ENCODE measurements at places on chromosomes 2 and 18.
A peak's percentile ranks its signal among the peaks of the same experiment; 100 is the strongest.

DNA sequence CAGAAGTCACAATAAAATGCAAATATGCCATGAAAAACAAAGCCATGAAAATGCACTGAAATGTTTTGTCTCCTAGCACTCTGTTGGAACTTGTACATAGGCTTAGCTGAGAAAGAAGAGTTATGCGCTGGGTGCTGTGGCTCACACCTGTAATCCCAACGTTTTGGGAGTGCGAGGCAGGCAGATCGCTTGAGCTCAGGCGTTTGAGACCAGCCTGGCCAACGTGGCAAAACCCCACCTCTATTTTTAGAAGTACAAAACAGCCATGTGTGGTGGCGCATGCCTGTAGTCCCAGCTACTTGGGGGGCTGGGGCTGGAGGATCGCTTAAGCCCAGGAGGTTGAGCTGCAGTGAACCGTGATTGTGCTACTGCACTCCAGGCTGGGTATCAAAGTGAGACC is 39.9 kb downstream of the IRS1 start:
- no peak for DNase-seq

- no peak for DNase-seq
Measured at GRCh38 chr2:106353676-106354075, 114.5 kb downstream of the RGPD3 start.

GRCh38 chr18:4587204-4587603 is 132.1 kb upstream of the DLGAP1 start:
- DNase-seq = no peak

GRCh38 chr2:190036071-190036470 is 26.5 kb downstream of the MSTN start:
- DNase-seq = no peak

DNA sequence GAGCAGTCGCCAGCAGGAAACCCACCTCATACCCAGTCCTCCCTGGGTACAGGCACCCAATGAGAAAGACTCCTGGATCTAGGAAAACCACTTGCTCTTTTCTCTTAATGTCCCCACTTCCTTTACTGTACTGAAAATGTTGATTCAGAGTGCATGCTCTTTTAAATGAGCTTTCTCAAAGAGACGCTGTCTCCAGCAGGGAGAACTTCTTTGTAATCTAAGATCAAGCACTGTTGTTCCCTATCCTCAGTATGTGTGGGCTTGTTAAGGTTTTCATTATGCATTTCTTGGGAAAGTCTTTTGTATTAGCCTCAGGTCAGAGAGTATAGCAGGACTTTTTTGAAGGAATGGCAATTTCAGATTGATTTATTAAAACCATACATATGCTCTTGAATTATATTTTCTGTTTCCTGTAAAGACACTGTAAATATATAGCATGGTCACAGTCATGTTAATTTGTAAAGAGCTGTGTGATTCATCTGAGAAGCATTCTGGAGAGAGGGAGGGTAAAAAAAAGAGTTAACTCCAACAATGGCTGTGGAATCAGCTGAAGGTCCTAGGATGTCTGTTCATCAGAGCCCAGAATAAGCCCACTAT is 178.1 kb downstream of the MGAT5 start:
- peak; percentile 79 for DNase-seq

DNA sequence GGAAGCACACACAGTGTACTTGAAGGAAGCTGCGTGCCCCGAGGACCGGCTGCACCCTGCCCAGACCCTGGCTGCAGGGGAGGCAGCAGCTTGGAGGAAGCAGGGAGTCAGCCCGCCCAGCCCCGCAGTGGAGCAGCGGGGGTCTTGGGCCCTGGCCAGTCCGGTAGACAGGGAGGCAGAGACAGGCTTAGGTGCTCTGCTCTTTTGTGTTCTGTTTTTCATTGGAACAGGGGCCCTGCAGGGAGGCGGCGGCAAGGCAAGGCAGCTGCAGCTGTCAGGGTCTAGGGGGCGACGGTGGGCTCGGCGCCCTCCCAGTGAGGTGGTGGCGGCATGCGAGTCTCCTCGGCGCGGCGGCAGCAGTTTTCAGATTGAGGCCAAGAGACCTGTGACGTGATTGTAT is 53.3 kb upstream of the TFCP2L1 start:
- no peak for DNase-seq

GRCh38 chr2:227260041-227260440 is 65.0 kb upstream of the MFF start:
- DNase-seq = no peak

- no peak for DNase-seq
Measured at GRCh38 chr2:215354771-215355695, 43.2 kb downstream of the ATIC start.

GRCh38 chr18:42559069-42559690 is 556.3 kb downstream of the RIT2 start:
- no peak for DNase-seq

GRCh38 chr2:235238537-235238936 is 255.3 kb upstream of the AGAP1 start:
- DNase-seq = no peak

DNA sequence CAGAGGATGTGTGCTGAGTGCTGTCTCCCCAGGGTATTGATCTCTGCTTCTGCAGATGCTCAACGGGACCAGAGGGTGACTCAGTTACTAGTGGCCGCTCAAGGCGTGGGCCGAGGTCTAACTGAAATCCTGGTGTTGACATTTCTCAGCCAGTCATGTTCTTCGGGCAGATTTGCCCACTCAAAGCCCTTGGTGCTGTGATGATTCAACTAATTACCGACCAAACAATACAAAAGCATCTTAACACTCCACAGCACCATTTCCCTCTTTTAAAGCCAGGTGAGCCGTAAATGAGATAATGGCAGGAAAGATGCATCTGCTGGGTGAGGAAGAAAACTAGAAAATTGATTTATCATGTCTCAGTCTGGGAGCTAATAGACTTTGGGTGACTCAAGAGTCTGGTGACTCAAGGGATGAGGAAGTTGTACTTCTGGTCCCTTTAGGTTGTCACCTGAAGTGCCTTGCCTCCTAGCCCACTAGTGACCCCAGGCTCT is 32.7 kb upstream of the PRLH start:
- peak; percentile 55 for DNase-seq

DNA sequence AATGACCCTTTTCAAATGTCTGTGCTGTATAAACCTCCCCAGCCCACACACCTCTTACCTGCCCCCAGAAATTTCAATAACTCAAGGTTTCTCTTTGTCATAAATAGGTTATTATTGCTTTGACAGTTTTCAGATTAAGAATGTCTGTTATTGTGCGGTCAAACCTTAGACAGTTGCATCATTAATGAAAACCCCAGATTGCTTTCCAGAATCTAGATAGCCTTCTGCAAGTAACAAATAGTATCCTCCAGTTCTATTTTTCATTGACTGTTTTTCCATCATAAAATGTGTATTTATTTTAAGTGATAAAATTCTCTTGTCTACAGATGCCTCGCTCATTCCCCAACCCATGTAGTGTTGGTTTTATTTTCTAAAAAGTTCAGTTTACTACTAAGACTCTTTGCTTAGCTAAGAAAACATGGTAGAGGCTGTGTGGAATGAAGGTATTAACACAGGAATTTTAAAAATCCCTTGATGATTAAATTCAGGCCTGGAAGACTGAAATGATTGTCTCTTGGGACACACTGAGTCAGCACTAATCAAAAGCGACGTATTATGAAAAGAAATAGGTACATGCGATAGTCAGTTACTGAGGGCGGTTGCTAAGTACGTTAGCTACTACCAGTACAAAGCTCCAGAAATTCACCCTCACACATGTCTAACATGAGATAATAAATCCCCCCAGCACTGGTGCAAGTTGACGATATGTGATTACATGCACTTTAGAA is 38.4 kb upstream of the ITGAV start:
- DNase-seq = no peak

- DNase-seq = no peak
Measured at GRCh38 chr18:46338205-46338604, 234.0 kb downstream of the HAUS1 start.

DNA sequence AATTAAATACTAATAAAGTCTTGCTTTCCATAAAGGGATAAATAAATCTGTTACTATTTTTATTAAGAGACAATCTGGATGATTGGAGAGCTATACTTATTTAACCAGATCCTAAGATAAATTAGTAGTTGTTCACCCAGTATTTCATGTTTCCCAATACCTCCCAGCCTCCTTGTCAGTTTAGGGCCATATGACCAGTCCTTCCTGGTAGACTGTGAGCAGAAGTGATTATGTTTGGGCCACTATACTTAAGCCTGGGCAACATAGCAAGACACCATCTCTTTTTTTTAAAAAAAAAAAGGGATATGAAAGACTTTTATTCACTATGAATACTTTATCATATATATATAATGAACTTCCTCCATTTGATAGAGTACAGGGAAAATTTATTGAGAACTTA is 48.8 kb upstream of the PPM1B start:
- DNase-seq = no peak

DNA sequence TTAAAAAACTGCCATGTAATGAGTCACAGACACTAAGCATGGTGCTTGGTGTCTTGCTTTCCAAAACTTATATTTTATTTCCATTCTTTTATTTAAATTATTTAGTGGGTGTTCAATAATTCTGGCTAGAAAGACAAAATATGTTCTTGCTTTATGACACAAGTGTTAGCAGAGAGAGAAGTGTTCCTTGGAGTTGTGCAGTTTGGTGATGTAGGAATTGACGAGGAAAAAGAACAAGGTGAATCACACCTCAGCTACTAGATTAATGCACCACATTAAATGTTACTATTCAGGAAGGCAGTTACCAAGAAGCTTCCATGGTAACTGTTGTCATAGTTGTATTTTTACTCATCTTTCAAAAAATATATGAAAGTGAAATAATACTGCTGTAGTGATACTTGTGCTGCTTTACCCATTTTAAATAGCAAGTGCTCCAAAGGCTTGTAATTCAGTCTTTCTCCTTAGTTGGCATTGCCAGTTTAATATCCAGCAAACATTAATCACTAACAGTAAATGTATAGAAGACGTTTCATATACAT is 28.3 kb downstream of the ADAM23 start:
- no peak for DNase-seq

GRCh38 chr2:107986278-107987217 is at the start of gene SLC5A7:
TSS of gene SLC5A7 (plus strand) at chr2:107986524. CDS start at chr2:107988156, 1,632 bp downstream.
- DNase-seq = no peak

GRCh38 chr2:143548032-143548431 is 418.8 kb downstream of the ARHGAP15 start:
- no peak for DNase-seq

GRCh38 chr2:6421138-6421730 is 444.5 kb downstream of the CMPK2 start:
- DNase-seq = no peak

- DNase-seq = no peak
Measured at GRCh38 chr2:47899915-47900816, 6.1 kb downstream of the FBXO11 start.

DNA sequence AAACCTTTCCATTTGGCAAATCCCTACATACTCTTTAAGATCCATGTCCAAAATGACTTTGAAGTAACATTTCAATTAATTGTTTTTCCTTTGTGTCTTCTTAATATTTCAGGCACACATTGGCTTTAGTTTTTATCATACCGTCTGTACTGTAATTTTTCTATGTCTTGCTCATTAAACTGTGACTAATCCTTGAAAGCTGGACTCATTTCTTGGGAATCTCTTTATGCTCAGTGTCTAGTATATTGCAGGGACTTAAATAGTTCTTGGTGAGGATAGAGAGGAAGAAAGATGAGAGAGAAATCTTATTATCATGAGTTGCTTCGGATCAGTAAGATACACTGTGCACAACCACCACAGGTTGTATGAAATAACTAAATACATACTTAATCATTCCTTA is 448.3 kb upstream of the ST6GAL2 start:
- no peak for DNase-seq

DNA sequence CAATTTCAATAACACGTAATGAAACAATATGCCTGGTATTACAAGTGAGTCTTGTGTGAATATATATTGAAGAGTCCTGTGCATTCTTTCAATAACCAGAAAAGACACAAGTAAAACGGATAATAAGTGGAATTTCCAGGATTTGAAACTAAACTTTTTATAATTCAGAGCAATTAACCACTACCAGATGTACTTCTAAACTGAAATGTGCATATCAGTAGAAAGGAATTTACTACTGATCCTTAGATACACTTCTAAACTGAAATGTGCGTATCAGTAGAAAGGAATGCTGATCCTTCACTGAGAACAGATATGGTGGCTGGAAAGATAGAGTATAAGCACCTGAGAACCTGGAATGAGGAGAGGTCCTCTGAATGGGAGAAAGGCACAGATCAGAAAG is 470.9 kb upstream of the SPHKAP start:
- DNase-seq = peak; percentile 75

DNA sequence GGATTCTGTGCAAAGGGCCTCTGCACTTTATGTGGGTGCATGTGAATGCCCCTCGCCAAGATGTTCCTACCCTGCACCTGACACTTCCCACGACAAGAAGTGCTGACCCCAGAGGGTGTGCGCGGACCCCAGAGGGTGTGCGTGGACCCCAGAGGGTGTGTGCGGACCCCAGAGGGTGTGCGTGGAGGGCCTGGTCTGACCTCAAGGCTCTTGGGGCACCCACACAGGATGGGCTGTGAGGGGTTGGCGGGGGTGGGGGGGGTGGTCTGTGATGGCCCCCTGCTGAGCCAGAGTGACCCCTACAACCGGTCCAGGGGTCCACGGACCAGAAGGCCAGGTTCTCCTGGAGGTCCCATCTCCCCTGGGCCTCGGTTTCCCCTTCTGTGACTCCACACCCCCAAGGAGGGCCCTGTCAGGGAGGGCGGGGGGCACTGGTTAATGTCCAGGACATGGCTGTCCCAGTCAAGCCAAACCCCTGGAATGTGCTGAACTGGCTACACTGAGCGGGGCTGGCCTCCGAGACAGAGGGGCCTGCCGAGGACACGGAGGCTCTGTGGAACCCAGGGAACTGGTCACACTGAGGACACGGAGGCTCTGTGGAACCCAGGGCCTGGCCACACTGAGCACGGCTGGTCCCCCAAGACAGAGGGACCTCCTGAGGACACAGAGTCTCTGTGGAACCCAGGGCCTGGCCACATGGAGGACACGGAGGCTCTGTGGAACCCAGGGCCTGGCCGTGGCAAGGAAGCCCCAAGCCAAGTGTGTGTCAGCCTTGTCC is 3.1 kb downstream of the NEU4 start:
- DNase-seq = no peak

GRCh38 chr18:51192696-51193095 is 4.8 kb downstream of the MEX3C start:
- DNase-seq = no peak

DNA sequence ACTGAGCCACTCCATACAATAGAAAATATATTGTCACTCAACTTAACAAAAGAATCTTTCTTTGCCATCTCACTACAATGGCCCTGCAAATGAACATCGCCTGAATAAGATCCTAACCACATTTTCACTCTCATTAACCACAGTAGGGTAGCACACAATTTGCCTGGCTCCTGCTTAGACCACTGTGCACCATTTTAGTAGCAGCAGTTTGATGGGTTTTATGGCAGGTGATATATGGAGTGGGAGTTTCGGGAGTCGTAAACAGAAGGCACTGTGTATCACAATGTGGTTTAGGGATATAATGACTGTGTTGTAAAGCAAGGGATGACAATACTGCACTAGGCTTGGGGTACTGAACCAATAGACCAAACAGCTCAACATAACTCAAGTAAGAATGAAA is 617.4 kb downstream of the BCL11A start:
- DNase-seq = no peak

- DNase-seq = peak; percentile 86
Measured at GRCh38 chr2:10658041-10658913, 31.5 kb downstream of the NOL10 start.

- DNase-seq = no peak
Measured at GRCh38 chr2:133415210-133415876, 152.9 kb downstream of the NCKAP5 start.

All from ELR (cell line).